CD4-positive, alpha-beta T cell (primary cell): ENCODE measurements at places on chromosomes 2 and 18.

- DNase-seq, result peak; percentile 13
Measured at GRCh38 chr2:180443888-180444287, 436.8 kb upstream of the CWC22 start.

DNA sequence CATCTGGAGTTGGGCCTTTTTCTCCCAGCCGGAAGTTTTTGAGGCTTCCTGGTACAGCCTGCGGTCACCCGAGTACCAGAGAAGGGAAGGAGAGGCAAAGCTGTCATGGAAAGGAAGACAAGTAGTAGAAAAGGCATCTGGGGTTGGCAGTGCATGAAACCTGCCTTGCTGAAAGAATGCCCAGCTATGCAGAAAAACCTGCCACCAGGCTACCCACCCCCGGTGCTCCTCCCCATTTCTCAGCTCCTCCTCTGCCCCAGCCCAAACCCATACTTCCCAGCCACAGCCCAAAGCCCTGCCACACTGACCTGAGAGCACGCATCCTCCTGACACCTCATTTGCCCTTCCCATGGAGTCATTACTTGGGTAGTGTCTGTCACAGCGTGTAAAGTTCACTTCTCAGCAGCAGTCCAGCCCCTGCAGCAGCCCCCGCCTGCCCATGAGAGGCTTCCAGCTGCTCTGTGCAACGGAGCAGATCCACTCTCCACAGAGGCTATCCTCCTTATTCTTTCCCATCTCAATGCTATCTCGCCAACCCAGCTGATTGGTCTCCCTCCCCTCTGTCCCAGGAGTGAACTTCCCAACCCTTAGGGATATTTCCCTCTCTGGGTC lies 40.4 kb upstream of the MAL start:
- no peak for DNase-seq

- no peak for DNase-seq
Measured at GRCh38 chr2:139122711-139123158, 342.5 kb upstream of the NXPH2 start.

- no peak for DNase-seq
Measured at GRCh38 chr18:73952296-73952946, 195.2 kb downstream of the FBXO15 start.

GRCh38 chr2:114405247-114406116 lies 37.0 kb upstream of the DPP10 start:
- DNase-seq, result no peak

GRCh38 chr2:218265626-218266025 lies 4.3 kb downstream of the AAMP start:
- DNase-seq, result no peak

DNA sequence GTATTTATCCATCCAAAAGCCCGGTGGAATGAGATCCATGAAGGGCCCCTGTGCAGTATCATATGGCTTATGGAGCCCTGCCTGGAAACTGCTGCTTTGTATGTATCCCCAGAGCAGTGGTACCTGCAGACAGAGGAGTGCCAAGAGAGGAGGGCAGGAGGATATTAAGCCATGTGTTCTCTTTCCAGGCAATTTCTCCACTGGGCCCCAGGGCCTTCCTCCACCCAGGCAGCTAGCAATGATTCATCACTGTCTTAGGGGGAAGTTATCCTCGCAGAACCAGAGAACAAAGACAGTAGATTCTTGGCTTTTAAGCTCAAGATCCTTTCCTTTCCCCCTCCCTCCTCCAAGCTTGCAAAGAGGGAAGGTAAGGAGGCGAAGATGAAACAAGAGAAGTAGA lies 98.1 kb downstream of the LRRC30 start:
- DNase-seq, result no peak

DNA sequence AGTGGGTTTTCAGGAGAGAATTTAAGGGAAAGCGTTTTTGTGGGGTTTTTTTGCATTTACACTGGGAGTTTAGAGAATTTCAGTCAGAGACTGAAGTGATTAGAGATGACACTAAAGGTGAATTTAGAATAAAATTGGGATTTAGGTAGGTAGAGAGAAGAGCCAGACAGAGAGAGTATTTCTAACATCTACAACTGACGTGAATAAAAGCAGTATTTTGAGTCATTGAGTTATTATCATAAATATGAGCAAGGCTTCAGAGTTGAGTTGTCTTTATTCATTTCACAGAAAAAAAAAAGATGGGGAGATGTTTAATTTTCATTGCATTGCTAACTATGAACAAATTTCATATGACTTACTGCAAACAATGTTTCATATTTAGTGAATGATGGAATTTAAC lies 202.9 kb downstream of the DPP4 start:
- no peak for DNase-seq

- no peak for DNase-seq
Measured at GRCh38 chr2:16293398-16293797, 353.0 kb downstream of the MYCN start.

DNA sequence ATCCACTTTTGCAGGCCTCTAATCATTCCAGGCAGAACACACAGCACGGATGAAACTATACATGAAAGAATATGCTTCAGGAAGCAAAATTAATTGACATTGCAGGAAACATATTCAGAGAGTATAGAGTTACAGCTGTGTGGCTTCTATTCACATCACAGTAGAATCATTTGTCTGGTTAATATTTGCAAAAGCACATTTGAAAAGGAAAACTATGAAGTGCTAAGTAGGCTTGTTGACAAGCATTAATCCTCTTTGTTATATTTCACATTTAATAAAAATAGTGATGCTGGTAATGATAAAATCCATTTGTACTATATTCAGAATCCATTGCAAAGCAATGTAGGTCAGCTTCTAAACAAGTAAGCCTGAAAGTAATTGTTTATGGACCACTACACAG lies 32.2 kb upstream of the PIK3C3 start:
- no peak for DNase-seq

GRCh38 chr2:69994166-69994565 lies 32.7 kb upstream of the ASPRV1 start:
- no peak for DNase-seq
